Stimulated activated CD4-positive, alpha-beta T cell treated with anti-CD3 and anti-CD28 coated beads, Interleukin-12 subunit alpha, Interleukin-12 subunit beta, amount 100 ng/mL, for 48 hours (primary cell): ENCODE measurements at places on chromosomes 5 and 9.

- no peak for DNase-seq
Measured at GRCh38 chr5:16502866-16503265, 37.3 kb upstream of the ZNF622 start.

DNA sequence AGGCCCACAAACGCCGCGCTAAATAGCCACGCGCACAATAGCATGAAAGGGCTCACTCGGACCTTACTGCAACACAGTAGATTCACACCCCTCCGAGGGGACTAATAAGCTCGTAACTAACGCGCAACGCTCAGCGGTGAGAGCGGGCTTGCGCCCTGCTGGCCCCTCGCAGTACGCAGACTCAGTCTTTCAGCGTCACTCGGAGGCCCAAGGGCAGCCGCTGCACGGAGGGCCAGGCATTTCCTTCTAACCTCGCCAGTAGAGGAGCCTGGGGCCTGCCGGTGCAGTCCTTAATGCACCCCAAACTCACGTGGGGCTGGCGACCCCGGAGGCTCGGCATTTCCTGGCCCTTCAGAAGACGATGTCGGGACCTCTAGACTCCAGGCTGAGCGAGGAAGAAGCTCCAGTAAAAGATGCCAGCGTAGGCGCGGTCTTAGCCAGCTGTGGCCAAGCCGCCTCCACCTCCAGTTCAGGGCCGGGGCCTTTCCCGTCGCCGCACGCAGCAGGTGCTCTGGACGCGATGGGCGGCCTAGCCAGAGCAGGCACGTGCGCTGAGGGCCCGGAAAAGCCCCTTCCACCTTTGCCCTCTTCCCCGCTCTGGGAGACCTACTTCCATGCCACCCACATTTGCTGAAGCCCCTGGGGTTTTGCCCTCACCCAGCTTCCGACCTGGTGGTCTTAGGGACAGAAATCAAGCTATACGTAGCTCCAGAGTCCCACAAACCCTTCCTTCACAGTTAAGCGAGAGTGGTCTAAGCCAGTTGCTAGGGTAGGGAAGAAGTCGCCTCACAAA, 38.3 kb upstream of the TIFAB start:
- DNase-seq, result no peak

GRCh38 chr9:112338561-112338960, 5.1 kb upstream of the PTBP3 start:
- DNase-seq, result no peak

DNA sequence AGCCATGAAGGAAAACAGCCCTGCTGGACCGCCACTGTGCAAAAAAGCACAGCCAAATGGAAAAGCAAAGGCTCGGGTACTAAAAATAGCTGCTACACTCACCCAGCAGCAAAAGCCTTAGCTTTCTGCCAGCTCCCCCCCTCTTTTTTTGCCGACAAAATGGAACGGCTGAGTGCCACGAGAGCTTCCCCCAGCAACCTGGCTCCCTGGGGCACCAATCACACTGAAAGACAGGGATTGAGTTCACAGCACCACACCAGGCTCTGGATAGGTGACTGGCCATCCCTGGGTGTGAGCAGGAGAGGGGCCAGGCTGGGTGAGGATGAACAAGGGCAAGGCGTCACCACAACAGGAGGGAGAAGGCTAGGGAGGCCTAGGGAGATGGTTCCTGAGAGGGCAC, 66.7 kb downstream of the SIL1 start:
- no peak for DNase-seq

- DNase-seq, result no peak
Measured at GRCh38 chr9:101094686-101095085, 66.2 kb downstream of the PLPPR1 start.

GRCh38 chr5:33592245-33592644, 151.5 kb downstream of the TARS1 start:
- DNase-seq, result no peak
